Right atrium auricular region (tissue), 2 donors: ENCODE measurements at places on chromosomes 3 and 15. TPM values are rescaled to one million over a fixed set of nuclear protein-coding genes. Genes with fewer than 3 reads are reported as not detected.
A peak's percentile ranks its signal among the peaks of the same experiment; 100 is the strongest.

DNA sequence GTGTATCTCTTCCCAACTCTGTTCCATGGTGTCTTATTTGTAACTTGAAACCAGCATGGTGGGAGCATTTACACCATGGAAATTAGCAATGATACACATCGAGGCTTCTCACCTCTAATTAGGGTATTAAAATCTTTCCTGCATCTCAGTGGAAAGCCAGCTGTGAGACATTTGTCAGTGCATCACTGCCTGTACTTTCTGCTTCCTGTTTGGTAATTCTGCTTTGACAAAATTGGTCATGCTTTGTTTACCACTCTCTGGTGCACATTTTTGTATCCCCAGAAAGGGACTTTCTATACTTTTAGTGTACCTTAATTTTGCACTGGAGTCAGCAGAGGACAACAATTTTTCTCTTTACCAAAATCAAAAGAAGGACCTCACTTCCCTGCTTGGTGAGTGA is 402.1 kb downstream of the PDCD6IP start:
- DNase-seq, result no peak

CADM2 gene
- total RNA-seq, result 6.5 TPM

ADAMTS17 gene
- 4.4 TPM for total RNA-seq

- DNase-seq, result no peak
Measured at GRCh38 chr15:51935466-51936104, 36.0 kb downstream of the LEO1 start.

GRCh38 chr15:41544650-41545015 is 576 bp upstream of the RPAP1 start:
- DNase-seq, result peak; percentile 66

DNA sequence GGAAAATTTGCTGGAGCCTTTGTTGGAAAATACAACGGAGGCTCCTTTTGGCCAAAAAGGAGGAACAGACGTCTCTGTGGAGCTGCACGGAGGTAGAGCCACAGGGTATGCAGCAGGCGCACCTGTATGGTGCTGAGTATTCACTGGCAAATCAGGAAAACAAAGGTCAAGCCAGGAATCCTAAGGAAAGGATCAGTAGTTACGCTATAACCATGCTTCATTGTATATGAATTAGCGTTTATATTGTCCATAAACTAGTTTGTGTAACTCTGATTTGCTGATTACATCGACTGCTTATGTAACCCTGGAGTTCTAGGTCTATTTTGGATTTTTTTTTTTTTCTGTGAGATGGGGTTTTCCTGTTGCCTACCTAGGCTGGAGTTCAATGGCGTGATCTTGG is 45.4 kb downstream of the LPP start:
- DNase-seq, result no peak

DNA sequence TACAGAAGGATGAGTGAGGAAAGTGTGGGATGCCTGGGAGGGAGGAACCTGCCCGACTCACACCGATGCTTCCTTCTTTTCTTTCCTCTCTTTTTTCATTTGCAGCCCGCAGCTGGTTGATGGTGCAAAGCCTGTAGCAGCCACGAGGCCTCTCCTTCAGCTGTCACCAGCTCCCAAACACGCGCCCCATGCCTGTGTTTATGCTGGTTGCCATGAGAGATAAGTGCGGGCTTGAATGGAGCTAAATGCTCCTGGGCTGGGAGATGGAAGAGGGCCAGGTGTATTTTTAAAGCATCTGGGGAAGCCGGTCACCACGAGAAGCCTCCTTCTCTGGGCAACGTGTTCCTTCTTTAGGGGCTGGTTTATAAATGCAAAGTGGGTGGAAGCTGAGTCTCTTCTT is 9.3 kb downstream of the COLQ start:
- DNase-seq, result peak; percentile 71

DNA sequence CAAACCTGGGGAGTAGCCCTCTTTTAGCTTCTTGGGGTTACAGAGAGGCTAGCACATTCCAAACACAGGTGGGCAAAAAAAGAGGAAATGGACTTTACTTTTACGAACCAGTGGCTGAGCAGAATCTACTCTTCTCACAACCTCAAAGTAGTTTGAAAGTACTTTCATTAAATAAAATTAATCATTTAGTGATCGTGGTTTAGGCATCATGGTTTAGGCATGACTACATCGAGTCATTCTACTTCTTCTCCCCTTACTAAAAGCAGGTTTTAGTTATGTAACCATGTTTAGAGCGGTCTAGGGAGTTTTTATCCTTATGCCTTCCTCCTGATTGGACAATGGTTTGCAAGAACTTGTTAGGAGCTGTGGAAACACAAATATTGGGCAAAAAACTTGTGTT is 2.5 kb upstream of the GREM1 start:
- DNase-seq, result no peak

CTXND1 gene
- total RNA-seq, result 0.59 TPM

TMEM207 gene
- total RNA-seq, result not detected

DNA sequence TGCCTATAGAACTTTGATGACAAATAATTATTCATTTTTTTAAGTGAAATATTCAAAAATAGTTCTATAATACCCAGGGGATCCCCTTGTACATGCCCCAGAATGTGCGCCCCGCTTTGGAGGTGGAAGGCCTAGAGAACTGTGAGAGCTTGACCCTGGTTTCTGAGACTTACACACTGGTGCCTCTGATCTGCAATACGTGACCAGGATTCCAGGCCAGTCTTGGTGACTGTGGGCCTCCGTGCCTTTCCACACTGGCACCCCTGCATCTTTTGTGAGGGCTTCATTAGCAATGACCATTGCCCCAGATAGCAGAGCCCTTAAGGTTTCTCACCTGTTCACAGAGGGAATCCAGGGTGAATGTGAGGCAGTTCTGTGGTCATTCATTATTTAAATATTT is 44.0 kb downstream of the CLSTN2 start:
- no peak for DNase-seq

STRIT1 gene
- not detected for total RNA-seq

FRMD5 gene
- total RNA-seq, result 52.3 TPM

DNA sequence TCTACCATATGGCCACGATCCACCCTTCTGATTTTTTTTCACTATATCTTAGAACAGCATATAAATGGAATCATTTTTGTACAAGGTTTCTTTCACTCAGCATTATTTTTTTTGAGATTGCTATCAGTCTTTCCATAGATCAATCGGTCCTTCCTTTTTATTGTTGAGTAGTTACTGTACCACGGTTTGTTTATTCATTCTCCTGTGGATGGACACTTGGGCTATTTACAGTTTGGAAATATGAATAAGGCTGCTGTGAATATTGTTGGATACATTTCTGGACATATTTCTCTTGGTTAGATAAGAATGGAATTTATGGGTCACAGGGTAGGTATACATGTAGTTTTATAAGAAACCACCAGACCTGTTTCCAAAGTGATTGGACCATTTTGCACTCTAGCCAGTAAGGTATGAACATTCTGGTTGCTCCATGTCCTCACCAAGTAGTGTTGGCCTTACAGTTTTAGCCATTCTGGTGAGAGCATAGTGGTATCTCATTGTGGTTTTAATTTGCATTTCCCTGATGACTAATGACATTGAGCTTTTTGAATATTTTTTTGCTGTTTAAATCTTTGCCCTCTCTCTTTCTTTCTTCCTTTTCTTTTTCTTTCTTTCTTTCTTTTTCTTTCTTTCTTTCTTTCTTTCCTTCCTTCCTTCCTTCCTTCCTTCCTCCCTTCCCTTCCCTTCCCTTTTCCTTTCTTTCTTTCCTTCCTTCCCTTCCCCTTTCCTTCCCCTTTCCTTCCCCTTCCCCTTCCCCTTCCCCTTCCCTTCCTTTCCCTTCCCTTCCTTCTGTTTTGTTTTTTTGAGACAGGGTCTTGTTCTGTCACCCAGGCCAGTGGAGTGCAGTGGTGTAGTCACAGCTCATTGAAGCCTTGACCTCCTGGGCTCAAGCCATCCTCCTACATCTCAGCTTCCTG is 49.2 kb downstream of the LRRK1 start:
- DNase-seq, result no peak

DNA sequence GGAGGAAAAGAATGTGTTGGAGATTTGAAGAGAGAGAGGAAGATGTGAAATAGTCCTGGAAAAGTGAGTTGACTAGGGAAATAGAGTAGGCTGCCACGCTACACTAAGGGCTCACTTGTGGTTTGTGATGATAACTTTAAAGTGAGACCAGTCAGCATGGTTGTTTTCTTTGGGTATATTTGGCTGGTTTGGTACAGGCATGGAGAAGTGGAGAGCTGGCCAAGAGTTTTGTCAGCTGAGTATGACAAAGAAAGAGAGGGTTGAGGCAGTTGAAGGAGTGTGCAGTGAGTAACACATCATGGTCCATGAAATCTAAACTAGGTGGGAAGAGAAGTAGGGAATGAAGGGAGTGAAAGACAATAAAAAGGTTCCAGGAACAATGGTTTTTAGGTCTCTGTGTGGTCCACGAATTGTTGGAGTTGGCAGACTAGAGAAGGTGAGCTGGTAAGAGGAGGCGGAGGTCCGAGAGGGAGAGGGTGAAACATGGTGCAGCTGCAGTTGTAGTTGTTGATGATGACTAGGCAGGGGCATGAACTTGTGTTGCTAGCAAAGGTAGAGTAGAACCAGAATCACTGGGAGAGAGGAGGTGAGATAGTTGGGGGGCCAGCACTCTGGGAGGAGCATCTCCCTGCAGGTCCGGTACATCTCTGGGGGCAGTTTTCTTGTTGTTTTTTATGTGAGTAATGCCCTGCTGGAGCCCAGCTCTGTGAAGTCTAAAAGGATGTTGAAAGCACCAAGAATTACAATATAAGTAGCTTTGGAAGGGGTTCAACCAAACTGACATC is 21.0 kb downstream of the ZNF80 start:
- DNase-seq, result no peak

DNA sequence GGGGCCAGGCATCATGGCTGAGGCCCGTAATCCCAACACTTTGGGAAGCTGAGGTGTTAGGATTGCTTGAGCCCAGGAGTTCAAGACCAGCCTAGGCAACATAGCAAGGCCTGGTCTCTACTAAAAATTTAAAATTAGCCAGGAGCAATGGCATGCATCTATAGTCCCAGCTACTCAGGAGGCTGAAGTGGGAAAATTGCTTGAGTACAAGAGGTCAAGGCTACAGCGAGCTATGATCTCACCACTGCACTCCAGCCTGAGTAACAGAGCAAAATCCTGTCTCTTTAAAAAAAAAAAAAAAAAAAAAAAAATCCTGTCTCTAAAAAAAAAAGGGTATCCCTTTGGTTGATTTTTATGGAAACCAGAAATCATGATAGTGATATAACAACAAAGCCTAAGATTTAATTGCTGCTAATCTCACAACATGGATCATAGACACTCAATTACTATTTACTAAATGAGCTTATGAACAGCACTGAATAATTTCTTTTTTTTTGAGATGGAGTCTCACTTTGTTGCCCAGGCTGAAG is 12.1 kb downstream of the PCLAF start:
- DNase-seq, result no peak

DNA sequence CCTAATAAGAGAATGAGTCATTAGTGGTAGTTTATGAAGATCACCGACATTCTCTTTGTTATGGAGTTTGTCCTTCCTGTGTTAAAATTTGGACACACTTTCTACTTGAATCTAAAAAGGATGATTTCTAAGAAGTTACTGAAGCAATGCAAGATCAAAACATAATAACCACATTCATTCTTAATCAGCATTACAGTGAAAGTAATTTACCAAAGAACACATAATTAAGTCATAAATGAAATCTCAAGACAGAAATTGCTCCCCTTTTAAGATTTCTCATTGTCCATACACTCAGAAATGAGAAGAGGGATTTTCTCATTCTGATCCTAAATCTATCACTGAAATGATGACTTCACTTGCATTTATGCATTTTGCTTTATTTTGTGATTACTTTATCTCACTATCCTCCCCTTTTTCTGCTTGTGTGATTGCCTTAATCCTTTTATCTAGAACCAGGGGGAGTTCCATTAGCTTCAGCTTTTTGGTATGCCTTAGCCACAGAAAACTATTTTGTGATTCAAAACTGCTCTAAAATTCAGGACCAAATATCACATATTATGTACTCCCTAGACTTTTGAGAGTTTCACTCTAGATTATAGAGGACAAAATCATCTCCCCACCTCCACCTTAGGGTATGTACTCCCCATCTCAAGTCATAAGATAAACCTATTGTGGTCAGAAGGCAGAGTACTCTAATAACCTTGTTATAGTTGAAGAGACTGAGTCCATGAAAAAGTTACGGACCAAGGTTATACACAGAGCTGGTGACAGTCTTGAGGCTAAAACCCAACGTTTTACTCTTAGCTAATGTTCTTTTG is 817.6 kb upstream of the CFAP20DC start:
- DNase-seq, result no peak

- no peak for DNase-seq
Measured at GRCh38 chr15:90086868-90087268, 15.4 kb downstream of the IDH2 start.

ARNT2 gene
- total RNA-seq, result 8.4 TPM

SI gene
- not detected for total RNA-seq

DNA sequence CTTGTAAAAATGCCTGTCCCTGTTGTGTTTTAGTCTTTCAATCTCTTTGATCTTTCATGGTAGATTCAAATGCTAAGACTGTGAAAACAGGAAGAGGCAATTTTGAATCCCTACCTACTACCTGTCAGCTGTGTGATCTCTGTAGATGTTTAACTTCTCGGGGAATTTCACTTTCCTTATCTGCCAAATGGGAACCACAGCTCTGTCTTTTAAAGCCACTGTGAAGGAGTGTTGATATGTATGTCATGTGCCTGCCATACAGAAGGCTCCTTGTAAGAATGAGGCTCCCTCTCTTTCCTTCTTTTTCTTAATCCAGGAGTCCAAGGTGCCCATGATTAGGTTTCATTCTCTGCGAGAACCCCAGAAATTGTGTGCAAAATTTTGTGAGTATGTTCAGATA is 139.6 kb upstream of the ADAMTS9 start:
- no peak for DNase-seq

GRCh38 chr15:61522411-61522810 is 293.3 kb upstream of the RORA start:
- no peak for DNase-seq

- no peak for DNase-seq
Measured at GRCh38 chr3:197295871-197296270, 2.5 kb downstream of the DLG1 start.

DNA sequence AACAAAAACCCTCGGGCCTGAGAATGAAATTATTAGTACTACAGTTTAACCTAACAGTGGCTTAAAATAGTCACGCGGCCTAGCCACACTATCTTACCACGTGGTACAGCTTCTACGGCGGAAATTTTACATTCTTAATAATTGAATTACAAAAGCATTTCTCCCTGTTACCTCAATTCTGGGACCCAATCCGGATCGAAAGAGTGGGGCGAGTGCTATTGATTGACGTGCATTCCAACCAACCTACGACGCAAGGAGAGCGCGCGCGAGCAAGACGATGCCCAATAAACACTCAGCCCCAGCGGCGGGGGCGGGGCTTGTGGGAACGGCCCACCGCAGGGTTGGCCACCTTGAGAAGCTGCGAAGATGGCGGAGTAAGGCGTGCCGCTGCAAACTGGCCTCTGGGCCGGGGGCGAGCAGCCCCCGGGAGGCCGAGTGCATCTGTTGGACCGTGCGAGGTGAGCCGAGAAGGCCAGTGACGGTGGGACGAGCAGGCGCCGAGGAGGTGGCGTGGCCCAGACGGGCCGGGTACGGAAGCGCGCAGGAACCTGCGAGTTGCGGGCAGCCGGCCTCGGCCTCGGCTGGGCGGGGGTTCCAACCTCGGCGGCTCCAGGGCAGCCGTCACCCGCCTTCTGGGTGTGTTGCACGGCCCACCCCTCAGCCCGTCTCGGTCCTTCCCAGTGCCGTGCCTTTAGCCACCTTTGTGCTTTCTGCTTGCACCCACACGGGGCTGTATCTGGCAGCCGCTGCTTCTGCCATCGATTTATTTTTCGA is 48.6 kb downstream of the OIP5 start:
- DNase-seq, result peak; percentile 99

GRCh38 chr3:142930463-142930862 is 33.0 kb downstream of the PAQR9 start:
- no peak for DNase-seq

GRCh38 chr3:184284696-184285095 is 8.9 kb downstream of the ECE2 start:
- DNase-seq, result no peak

CP gene
- total RNA-seq, result 68.4 TPM
